ENCODE measurements at places on chromosomes 2 and 18.

DNA sequence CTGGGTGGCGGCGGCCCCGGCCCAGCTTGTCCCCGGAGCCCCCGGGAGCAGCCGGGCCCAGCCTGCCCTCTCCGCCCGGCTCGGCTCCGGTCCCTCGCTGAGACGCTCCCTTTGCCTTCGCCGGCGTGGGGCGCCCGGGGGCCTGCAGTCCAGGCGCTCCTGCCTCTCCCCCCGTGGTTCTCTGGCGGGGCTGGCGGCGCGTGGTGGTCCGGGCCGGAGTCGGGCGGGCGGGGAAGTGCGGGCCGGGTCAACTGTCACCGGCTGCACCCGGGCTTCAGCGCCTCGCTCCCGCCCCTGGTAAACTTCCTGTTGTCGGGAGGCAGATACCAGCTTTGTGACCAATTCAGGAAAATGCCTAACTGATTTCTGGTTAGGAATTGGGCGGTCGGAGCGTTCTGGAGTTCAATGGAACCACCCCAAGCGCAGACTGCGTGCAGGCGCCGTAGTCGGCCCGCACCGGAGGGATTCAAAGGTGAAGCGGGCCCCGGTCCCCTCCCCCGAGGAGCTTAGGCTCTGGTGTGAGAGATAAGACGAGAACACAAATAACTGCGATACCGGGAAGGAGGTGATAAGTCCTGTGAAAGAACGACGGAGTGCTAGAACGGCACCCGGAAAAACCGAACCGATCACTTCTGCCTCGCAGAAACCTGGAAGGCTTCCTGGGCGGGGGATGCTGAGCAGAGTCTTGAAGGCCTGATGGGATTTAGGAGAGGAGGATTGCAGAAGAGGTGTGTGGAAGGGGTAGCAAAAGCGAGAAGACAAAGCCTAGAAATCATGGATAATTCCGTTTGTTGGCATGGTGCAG lies 891 bp downstream of the CAB39 start:
- DNase-seq, result no peak

DNA sequence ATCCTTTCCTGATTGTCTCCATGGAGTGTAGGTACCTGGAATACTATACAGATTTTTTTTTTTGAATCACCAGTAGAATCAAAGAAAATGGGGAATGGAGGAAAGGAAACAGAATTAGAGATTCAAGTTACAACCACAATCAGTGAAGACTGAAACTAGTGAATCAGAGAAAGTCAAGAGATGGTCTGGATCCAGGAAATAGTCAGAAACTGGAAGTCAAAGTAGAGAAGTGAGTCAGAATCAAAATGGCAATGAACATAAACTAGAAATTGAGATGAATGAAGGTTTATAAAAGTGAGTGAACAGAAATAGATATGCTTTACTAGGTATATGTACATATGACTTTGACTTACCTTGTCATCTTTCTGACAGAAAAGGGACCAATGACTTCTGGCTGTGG lies 579.0 kb downstream of the PLCL1 start:
- DNase-seq, result no peak

DNA sequence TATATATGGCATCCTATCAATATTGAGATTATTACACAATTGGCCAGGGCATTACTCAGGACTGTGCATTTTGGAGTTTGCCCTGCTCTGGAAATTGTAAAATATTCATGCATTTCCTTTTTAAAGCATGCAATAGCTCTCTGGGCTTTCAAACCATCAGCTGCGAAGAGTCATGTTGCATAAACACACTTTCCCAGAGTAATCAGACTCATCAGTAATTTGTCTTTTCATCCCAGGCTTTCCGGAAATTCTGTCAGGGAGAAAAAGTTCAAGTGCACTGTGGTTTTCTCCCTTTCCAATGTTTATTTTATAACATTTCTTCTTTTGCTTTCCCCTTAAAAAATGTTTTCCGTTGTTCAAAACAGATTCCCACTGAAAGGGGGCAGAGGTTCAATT lies 38.9 kb upstream of the FHL2 start:
- DNase-seq, result peak; percentile 92

DNA sequence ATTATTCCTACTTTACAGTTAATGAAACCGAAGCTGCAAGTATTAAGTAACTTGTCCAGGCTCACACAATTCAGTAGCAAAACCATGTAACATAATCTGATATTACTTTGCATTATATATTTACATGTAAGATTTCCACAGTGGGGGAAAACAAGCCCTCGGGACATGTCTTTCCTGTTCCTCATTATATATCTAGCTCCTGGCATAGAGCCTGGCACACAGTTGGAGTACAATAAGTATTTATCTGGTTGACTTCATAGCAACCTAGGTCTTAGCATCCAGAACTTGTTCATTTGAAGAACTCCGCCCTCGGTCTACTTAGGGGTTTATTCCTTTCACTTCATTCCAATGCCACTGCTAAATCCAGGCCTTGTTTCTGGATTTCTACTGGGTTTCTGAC lies 1.6 kb upstream of the RBM45 start:
- DNase-seq, result no peak

GRCh38 chr2:101012706-101013181 lies 10.7 kb downstream of the RPL31 start:
- DNase-seq, result peak; percentile 31

GRCh38 chr18:961644-962355 lies 57.1 kb downstream of the ADCYAP1 start:
- DNase-seq, result peak; percentile 41

Measured in iris pigment epithelial cell (primary cell).